WERI-Rb-1 (cell line): ENCODE measurements at places on chromosomes 3 and 15.
A peak's percentile ranks its signal among the peaks of the same experiment; 100 is the strongest.

GRCh38 chr3:67605377-67605776, 49.0 kb downstream of the SUCLG2 start:
- DNase-seq, result no peak

GRCh38 chr3:143445118-143445517, 325.5 kb downstream of the CHST2 start:
- no peak for DNase-seq

GRCh38 chr3:125123451-125124305, 67.9 kb upstream of the HEG1 start:
- DNase-seq, result no peak

GRCh38 chr3:114411811-114412803, 118.3 kb downstream of the TIGIT start:
- DNase-seq, result no peak

DNA sequence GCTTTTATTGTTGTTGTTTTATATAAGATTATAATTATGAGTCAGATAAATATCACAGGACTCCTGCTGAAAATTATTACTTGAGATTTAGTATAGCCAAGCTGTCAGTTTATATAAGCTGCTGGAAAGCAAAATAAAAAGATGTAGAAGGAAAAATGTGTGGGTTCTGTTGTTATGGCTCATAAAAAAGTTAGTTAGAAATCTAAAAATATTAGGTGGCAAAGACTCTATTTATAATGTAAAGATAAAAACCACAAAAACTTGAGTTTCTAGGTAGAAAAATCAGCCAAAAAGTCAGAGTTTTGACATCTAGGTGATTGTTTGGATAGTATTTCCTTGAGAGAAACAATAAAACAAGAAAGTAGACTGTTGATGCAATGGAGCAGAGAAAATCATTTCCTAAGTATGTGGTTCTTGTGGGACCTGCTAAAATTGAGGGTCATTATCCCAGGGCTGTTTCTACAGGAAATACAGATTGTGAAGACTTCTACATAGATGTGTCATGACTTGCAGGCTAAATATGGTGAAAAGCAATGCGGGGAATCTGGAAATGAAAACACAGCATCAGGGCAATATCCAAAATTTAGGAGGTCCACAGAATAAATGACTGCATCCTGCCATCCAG, 1109.6 kb upstream of the CADM2 start:
- no peak for DNase-seq

DNA sequence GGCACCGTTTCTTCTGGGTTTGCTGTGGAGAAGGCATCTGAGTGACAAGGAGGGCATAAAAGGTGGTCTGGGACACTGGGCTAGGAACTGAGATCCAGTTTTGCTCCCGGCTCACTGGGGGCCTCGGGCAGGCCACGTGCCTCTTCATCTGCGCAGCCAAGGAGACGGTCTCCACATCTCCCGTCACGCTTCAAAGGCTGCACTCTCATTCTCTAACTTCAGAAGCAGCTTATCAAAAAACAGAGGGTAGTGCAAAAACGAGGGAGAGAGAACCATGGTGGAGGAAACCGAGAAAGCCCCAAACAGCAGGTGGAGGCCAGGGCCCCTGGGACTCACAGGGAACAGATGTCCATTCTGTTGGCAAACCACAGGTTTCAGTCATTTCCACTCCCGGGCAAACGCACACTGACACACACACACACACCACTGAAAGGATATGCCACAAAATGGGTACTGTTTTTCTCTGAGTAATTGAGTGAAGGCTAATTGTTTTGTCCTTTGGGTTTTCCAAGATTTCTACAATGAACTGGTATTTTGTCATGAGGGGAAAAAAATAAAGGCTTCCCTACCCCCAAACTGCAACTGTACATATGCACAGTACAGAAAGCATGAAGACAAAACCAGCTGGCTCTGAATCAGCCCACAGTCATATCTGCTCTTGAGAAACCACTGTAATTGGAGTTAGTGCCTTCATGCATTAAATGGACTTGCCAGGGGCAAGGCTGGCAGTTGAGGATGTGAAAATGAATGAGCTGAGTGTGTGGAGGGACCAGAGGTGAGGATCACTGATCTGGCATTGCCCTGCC, 71.9 kb downstream of the MGLL start:
- DNase-seq, result no peak

- peak; percentile 25 for DNase-seq
Measured at GRCh38 chr3:176633511-176633910, 563.8 kb downstream of the TBL1XR1 start.

DNA sequence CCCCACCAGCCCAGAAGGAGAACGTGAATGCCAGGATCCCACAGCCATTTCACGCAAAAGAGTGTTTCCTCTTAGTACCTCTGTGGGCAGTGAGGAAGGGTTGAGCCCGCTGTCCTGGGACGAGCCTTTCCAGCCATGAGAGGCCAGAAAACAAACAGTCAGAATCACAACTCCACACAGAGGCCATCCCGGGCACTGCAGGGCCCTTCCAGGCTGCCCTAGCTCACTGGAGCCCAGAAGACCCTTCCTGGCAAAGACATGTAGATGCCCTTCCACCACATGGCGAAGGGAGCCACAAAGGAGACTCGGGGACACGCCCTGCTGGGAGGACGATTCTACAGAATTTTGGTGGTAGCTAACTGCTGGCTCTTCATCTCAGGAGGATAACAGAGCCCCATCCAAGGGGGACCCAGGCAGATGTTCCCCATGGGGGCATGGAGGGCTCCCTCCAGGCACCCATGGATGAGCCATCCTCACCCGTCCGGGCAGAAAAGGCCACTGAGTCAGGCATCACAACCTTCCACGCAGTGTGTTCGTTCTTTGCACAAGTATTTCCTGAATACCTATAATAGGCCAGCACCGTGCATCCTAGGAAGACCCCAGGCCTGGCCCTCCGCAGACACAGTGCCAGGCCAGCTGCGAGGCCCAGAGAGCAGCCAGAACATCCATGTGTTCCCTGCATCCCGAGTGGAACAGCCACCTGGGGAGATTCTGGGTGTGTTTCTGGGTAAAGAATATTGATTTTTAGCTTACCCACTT, 47.2 kb downstream of the SLC12A8 start:
- peak; percentile 51 for DNase-seq

DNA sequence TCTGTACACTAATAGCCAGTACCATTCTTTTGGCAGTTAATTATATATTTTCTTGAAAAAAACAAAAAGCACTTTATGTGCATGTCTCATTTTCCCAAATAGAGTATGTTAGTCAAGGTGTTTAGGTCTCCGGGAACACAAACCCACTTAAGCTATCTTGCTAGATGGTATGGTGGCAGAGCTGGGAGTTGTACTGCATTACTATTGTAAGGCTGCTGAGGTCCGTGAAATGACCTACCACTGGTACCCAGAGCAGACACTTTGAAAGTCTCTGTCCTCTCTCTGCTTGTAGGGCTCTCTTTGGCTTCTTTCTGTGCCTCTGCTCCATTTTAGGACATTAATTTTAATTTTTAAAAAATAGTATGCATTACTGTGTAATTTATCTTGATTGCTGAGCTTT, 8.8 kb downstream of the TMOD3 start:
- no peak for DNase-seq

GRCh38 chr3:61681636-61682035, 120.3 kb downstream of the PTPRG start:
- no peak for DNase-seq

GRCh38 chr3:45506751-45507391, 87.7 kb upstream of the LIMD1 start:
- DNase-seq, result no peak
